ENCODE measurements at places on chromosomes 2 and 18.

DNA sequence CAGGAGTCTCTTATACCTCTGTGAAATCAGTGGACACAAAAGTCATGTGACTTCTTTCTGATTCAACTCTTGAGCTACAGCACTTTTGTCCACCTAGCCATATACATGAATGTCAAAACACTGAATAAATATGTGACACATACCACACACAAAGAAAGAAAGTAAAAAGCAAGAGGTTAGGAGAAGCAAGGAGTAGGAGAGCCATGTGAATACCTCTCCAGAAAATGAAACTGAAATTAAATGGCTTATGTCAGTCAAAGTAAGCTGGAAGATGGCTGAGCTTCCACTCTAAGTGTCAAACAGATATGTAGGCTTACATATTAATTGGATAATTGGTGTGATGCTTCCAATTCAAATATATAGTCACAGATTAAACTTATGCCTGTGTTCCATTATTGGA, 1050.5 kb downstream of the BCL11A start:
- no peak for DNase-seq

DNA sequence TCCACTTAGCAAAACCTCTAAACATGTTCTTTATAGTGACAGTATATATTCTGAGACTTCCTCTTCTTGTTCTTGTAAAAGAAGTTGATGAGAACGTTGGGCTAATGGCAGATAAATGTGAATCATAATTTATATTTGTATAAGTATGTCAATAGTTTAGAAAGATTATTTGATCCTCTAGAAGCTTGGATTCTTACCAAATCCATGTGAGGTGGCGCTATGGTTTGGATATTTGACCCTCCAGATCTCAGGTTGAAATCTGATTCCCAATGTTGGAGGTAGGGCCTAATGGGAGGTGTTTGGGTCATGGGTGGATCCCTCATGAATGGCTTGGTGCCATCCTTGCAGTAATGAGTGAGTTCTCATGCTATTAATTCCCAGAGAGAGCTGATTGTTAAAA, 29.8 kb upstream of the SCN1A start:
- DNase-seq = no peak

- DNase-seq = no peak
Observed at GRCh38 chr2:64526034-64526433, 1.9 kb downstream of the AFTPH start.

GRCh38 chr2:176553685-176554100, 284.5 kb downstream of the MTX2 start:
- DNase-seq = peak; percentile 24

DNA sequence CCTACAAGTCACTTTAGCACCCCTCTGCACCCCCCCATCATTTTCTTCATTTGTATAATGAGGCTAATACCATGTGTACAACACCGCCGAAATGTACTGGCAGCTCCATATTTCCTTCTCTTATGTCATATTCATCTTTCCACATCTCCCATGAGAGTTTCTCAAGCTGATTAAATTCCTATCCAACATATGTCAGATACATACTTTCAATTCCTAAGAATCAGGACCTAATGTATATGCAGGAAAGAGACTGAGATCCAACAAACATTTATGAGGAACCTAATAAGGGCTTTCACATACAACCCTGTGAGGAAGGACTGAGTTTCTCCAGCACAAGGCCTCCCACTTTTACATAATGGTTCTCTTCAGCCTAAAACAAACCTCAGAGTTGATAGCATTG, 41.9 kb downstream of the PRKD3 start:
- DNase-seq = no peak
